GM10248 (cell line): ENCODE measurements at places on chromosomes 7 and 10.

- no peak for DNase-seq
These were observed 9.8 kb downstream of the NKX6-2 start for GRCh38 chr10:132776186-132776585.

GRCh38 chr10:80090121-80090520 lies 11.7 kb downstream of the TMEM254 start:
- no peak for DNase-seq

GRCh38 chr7:137328373-137329120 lies 15.0 kb downstream of the PTN start:
- DNase-seq: no peak

GRCh38 chr10:113515161-113515560 lies 37.7 kb upstream of the HABP2 start:
- DNase-seq: no peak

- no peak for DNase-seq
These were observed 12.5 kb upstream of the KLHL7 start for GRCh38 chr7:23093111-23093510.

DNA sequence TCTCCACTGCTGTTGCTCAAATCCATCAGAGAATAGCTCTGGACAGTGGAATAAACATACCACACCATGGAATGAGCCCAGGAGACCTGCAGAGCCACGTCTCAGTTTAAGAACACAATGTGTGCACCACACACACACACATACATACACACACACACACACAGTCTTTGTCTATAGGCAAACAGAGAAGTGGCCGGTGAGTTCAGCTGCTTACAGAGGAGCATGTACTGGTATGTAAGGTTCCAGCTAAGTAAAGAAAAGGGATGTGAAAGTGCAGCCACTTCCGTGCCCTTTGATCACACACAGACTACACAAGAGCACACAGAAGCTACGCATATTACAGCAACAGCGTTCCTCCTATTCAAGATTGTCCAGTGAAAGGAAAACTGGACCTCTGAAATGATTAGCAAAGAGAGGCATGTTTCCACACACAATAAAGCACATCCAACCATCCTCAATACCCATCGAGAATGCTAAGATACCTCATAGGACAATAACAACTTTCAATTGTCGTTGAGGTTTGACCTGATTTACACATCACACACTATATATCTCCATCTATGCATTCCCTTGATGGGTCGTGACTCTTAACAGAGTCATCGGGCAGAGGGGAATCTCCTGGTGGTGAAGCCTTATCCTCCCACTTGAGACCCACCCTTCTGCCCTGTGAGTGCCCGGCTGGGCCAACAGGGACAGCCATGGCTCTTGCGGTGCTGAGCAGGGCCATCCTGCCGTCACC lies 23.6 kb downstream of the SLC35B4 start:
- peak; percentile 82 for DNase-seq
